ENCODE measurements at places on chromosomes 16 and 17. TPM values are rescaled to one million over a fixed set of nuclear protein-coding genes. Genes with fewer than 3 reads are reported as not detected.

DNA sequence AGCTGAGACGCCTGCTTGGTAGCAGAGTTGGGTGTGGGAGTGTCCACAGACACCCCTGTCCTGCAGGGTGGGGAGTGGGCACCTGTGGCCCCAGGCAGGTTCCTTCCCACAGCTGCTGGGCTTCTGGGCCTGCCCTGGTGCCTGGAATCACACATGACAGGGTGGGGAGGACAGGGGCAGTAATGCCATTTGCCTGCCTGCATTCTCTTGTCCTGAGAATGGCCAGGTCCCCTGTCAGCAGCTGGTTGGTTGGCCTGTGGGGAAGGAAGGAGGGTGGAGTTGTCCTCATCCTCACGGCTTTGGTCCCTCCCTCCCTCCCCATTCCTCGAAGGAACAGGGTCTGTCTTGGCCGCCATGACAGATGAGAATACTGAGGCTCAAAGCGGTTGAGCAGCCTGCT lies 5.2 kb downstream of the PRSS53 start:
- no peak for DNase-seq

The CCL8 gene
- not detected for total RNA-seq

DNA sequence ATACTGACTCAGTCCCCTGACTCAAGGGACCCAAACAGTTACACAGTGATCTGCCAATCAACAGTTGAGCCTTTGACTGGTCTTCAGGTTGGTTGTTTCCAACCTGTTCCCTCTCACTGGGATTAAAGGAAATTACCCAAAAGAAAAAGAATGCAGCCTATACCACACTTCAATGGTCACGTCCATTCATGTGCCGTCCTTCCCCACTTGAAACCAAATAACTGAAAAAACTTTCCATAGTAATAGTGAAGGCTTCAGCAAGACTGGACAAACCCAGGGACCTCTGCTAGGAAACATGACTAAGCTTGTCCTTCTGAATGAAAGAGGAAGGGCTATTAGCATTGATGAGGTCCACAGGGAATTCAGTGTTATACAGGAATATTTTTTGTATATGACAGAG lies 30.6 kb downstream of the MRPS23 start:
- no peak for DNase-seq

The ANKRD40CL gene
- total RNA-seq, result not detected

The KRTAP4-9 gene
- total RNA-seq, result not detected

The AIPL1 gene
- total RNA-seq, result not detected

All from esophagus squamous epithelium (tissue), 5 donors.